ENCODE measurements at places on chromosomes 3 and 15. TPM values are rescaled to one million over a fixed set of nuclear protein-coding genes. Genes with fewer than 3 reads are reported as not detected.

GRCh38 chr3:106729481-106729880 lies 647.8 kb upstream of the CCDC54 start:
- no peak for DNase-seq

GRCh38 chr3:79937567-79937966 lies 169.8 kb upstream of the ROBO1 start:
- peak; percentile 61 for DNase-seq

- no peak for DNase-seq
Observed at GRCh38 chr3:4107430-4107829, 195.7 kb upstream of the SETMAR start.

- DNase-seq = peak; percentile 52
Observed at GRCh38 chr3:55668359-55668758, 181.3 kb upstream of the WNT5A start.

GRCh38 chr15:85906640-85907039 lies 111.9 kb upstream of the KLHL25 start:
- no peak for DNase-seq

- no peak for DNase-seq
Observed at GRCh38 chr3:72692990-72693389, 155.3 kb downstream of the SHQ1 start.

GRCh38 chr3:123314359-123315270 lies 112.9 kb downstream of the SEC22A start:
- no peak for DNase-seq

DNA sequence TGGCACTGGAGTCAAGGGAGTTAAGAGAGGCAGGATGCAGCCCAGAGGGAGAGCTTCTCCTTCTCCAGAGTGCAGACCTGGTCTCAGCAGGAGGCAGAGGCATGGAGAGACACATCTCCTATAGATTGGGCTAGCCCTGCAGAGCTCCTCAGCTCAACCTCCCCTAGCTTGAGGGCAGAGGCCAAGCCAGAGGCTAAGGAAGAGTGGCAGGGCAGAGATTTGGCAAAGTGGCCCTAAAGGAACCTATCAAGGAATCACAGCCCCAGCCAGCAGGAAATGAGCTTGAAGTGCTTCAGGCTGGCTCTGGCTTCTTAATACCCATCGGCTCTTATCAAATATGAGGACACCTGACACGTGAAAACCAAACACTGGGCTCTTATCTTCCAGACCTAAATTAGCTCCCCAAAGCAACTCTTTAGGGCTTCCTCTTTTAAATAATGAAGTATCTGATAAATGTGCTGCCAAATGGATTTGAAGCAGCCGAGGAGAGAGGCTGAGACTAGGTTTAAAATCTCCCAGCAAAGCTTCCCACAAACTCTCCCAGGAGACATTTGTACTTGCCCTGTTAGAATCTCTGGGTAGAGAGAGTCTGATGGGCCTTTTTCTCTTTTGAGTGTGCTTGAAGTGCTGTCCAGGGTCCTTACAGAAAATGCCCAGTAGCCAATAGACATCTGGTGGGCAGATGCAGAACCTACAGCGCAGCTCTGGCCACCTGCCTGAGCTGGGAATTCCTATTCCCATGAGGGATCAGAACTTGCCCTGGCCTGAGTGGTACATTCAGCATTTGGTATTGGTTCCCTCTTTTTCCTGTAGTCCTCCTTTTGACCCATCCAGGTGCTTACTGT lies 271.4 kb downstream of the CLSTN2 start:
- peak; percentile 35 for DNase-seq

DNA sequence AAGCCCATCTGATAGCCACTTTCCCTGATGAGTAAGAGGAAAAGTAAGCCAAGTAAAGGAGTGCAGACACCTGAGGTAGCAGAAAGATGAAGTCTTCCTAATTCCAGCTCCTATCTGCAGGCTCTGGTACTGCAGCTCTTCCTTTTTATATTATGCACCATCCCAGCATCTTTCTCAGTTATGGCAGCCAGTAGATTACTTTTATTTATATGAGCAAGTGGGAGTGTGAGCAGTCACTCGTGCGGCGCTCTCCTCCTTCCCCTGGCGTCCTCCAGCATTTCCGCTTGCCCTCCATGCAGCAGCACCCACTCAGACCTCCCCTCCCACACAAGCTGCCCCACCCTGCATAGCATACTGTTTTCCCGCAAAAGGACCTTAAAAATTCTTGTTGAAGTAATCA lies 465.9 kb upstream of the DPPA4 start:
- DNase-seq = no peak

DNA sequence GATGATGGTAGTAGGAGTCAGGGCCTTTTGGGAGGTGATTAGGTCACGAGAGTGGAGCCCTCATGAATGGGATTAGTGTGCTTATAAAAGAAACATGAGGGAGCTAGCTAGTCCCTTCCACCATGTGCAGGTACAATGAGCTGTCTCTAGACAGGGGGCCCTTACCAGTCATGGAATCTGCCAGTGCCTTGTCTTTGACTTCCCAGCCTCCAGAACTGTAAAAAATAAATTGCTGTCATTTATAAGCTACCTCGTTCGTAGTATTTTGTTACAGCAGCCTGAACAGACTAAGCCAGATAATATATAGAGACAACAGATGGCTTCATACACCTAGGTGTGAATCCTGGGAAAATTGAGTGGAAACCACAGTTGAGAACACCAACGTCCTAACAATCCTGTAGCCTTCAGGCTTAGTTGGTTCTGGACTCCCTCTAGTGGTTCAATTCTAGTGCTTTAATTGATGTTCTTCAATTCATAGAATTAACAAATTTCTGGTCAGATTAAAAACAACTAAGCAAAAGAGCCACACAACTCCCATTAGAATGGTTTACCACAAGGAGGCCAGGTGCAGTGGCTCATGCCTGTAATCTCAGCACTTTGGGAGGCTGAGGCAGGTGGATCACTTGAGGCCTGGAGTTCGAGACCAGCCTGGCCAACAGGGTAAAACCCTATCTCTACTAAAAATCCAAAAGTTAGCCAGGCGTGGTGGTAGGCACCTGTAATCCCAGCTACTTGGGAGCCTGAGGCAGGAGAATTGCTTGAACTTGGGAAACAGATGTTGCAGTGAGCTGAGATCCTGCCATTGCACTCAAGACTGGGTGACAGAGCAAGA lies 21.3 kb upstream of the GATM start:
- DNase-seq = peak; percentile 38

GRCh38 chr3:25603703-25604102 lies 61.0 kb downstream of the TOP2B start:
- peak; percentile 27 for DNase-seq

GRCh38 chr15:66844041-66844746 lies 142.2 kb downstream of the SMAD6 start:
- DNase-seq = no peak

- DNase-seq = peak; percentile 94
Observed at GRCh38 chr15:74406992-74407705, 26.6 kb downstream of the SEMA7A start.

- DNase-seq = no peak
Observed at GRCh38 chr15:74616996-74617395, 1.4 kb downstream of the CLK3 start.

DNA sequence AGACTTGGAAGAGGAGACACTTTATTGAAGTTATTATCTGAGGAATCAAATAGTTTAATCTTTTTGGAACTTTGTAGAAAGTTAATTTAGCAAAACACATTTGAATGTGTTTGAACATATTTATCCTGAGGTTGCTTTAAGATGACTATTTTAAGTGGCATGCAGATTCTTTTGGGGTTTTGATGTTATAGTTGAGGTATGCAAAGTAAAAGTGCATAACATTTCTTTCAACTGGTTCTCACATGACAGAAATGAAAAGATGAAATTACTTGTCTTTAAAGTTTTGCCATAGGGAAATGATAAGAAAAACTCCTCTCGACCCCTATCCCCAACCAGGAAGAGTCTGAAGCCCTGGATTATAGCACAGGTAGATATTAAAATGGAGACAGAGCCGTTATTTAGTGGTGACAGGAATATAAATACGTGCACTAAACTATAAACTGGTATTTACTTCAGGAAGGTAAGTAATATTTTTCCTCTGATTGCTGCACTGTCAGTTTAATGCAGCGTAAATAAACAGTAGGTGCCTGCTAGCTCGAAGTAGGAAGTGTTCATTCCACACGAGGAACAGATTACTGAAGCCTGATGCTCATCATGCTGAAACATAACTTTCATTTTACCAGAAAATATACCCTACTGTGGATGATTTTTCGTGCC lies 15.1 kb upstream of the SATB1 start:
- peak; percentile 54 for DNase-seq

GRCh38 chr3:16186565-16186964 lies 12.1 kb downstream of the GALNT15 start:
- DNase-seq = no peak

GRCh38 chr3:114746502-114746901 lies 400.6 kb downstream of the ZBTB20 start:
- DNase-seq = no peak

DNA sequence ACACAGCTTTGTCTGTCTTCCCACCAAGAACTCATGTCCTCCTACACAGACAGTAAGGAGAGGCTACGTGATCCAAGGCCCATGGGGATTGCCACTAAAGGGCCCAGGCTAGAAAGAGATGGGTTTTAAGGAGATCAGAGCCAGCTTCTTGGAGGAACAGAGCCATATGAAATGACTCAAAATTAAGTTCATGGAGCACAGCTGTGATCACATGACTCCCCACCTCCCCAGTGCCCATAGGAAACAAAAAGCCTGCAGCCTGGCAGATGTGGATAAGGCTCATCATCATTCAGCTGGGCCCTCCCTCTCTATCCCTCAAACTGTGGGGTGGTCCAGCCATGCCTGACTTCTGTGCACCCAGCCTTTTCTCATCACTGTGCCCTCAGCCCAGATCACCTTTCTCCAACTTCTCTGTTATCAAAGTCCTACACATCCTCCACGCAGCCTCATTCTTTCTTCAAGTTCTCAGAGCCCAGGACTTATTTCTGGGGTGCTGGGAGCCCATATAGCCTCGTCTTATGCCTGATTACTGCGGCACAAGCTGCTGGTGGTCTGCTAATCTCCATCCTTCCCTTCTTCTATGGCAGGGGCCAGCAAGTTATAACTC lies 137.6 kb downstream of the SMAD6 start:
- no peak for DNase-seq

DNA sequence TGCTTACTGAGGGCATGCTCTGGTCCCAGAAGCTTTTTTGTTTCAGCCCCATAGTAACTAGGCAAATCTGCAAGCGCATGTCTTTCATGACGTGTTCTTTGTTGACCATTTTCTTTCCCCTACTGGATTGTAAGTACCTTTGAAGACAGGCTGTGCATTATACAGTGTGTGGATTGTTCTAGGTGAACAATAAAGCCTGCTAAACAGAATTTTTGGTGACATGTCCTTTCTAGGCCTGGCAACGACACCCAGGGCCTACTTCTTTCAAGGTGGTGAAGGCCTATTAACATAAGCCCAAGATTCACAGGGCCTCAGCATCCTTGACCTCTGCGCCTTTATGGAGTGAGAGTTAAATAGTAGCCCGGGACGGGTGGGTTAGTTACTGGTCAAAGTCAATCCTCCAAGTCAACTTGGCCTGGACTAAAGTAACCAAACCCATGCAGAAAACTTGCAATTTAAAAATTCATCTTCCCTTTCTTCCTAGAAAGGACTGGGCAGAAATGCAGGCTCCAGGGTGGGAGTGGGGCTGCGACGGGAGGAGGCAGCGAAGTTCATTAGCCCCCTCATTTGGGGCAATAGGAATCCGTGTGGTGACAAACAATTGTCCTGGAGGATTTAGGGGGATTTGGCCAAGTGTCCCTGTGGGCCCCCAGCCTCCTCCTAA lies 37.6 kb upstream of the TRIM71 start:
- DNase-seq = no peak

DNA sequence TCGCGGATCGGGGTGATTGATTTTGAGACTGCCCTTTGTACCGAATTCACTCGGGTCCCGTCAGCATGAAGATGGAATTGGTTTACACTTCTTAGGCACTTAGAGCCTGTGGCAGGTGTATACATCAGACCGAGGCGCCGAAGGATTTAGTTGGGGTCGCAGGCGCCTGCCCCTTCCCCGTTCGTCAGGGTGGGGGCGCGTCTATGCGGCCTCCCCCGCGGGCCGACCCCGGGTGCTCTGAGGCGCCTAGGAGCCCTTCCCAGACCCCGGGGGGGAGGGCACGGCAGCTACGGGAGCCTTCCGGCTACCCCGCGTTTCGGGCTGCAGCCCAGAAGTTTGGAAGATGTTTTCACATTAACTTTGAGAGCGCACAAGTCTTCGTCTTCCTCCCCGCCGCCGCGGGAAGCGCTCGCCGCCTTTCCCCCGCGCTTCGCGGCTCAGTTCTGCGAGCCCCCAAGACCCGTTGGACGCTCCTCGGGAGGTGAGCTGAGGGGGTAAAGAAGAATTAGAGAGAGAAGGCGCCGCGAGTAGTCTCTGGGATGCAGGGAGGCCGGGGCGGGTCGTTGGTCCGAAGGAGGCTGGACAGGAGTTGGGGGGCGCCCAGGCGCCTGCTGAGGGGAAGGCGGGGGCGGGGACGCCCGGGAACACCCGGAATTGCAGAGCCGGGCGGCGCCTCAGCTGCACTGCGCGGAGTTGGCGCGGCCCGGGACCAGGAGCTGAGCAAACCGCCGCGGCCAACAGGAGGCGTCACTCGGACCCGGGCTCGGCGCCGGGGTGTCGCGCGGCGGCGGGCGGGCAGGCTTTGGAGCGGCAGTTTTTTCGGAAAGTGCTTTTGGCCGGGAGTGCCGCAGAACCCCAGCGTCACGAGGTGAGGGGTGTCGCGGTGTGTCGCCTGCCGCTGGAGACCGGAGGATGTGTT lies 780 bp downstream of the TIPARP start:
- DNase-seq = no peak

DNA sequence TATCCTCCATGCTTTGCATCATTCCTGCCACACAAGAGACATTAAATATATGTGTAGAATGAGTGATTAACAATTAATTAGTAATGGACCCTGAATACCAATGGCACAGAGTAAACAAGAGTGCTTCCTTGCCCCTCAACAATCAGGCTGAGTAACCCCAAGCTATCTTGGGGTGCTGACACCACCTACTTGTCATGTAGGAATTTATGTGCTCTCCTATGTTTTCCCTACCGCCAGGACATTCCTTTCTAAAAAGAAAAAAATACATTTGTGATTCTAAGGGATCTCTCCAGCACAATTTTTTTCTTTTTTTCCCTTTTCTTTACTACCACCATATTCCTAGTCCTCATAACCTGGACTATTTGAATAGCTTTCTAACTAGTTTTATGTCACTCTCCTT lies 449.1 kb downstream of the MFSD1 start:
- no peak for DNase-seq

GRCh38 chr3:77672016-77672415 lies 632.1 kb downstream of the ROBO2 start:
- no peak for DNase-seq

DNA sequence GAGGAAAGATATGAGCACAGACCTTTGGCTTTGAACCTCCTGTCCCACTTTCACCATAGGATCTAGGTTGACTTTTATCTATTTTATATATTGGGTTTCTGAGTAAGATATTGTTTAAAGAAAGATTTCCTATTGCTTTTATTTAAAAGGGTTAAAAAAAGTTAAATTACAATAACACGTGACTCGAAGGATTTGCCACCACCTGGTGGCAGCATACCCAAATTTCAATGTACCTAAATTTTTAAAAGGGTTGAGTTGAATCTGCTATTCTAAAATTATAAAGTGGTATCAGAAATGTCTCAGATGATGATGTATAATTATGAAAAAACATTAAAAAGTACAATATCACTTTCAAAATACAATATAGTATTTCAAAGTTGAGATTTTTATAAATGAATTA lies 368.4 kb downstream of the MECOM start:
- no peak for DNase-seq

The LRTM1 gene
- not detected for total RNA-seq

The GOLGA6L10 gene
- 0.30 TPM for total RNA-seq

The WDR93 gene
- not detected for total RNA-seq

The LDHAL6B gene
- total RNA-seq = not detected

The IMPG2 gene
- total RNA-seq = 0.26 TPM

The RARB gene
- total RNA-seq = 0.29 TPM

Measured in astrocyte (in vitro differentiated cells and primary cell).